ENCODE measurements at places on chromosomes 6 and 20.
A peak's percentile ranks its signal among the peaks of the same experiment; 100 is the strongest.

DNA sequence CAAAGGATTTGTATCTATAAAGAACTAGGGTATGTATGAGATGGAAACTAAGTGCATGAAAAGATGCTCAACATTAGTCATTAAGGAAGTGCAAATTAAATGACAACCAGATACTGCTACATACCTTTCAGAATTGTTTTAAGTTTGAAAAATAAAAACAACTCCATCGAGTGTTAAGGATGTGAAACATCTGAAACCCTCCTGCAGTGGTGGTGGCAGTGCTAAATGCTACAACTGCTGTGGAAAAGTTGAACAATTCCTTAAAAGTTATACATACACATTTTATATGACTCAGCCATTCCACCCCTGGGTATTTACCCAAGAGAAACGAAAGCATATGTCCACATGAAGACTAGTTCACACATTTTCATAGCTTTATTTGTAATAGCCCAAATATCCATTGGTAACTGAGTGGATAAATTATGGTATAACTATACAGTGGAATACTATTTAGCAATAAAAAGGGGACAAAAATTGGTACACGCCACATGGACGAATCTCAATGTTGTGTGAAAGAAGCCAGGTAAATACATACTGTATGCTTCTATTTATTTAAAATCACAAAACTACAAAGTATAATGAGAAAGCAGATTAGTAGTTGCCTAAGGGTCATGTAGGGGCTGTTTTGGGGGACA lies 10.6 kb downstream of the ARMH2 start:
- DNase-seq = no peak

DNA sequence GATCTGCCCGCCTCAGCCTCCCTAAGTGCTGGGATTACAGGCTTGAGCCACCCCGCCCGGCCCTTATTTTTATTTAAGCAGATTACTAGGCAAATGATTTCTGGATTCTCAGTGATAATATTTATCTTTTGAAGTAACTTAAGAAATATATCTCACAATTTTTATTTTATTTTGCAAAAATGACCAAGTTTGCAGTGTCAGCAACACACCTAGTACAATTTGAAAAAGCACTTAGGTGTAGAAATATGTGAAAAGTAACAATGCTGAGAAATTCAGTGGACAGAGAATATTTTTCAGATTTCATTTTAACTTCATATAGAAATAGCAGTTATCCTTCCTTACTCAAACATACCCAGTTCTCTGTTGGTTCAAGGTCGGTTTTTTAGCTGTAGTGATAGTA lies 78.9 kb upstream of the XRN2 start:
- no peak for DNase-seq

- no peak for DNase-seq
Measured at GRCh38 chr6:19312241-19312978, 524.8 kb upstream of the ID4 start.

- DNase-seq = no peak
Measured at GRCh38 chr6:1311400-1312202, at the start of gene FOXQ1. TSS of gene FOXQ1 (plus strand) at chr6:1312098. CDS start at chr6:1312705, 607 bp downstream.

DNA sequence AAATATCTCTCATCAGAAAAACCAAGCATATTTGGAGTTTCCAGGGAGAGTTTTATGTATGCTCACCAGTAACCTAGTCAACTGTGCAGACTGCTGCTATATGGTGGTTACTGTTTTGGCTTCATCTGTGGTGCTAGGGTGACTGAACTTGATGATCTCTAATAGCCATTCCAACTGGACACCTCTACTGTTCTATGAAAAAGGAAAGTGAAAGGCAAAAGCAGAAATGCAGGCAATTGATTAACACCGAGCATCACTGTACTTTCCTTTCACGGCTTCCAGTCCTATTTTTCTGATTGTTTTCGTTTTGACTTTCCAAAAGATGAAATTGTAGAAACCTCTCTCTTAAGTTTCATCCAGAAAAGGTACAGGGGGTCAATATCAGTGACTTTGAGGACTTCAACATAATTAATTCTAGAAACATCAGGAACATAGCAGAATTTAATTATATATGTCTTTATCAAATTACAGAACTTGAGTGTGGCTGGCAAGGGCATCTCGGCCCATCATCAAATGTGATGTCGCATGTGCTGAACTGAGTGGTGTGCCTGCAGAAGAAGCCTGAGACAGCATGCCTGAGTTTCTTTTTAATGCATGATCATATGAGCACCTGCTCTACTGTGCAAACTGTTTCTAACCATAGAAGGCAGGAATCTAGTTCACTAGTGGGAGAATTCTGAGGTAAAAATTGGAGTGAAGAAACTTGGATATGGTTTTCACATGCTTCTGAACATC lies 464.3 kb upstream of the FLRT3 start:
- DNase-seq = no peak

- DNase-seq = no peak
Measured at GRCh38 chr20:48818031-48818370, 9.8 kb downstream of the PREX1 start.

DNA sequence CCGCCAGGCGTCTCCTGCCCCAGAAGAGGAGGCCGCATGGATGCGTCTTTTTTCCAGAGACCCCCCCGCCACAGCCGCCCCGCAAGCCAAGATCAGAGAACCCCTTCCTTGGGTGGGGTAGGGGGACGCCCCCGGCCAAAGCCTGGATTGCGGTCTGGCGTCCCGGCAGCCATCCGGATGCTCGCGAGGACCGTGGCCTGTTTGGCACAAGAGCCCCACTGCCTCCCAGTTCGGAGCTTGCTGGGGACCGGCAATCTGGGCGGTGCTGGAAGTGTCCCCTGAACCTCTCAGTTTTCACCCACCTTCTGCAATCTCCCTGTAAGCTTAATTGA lies 924 bp downstream of the FAM162B start:
- DNase-seq = no peak

- DNase-seq = peak; percentile 93
Measured at GRCh38 chr20:59153355-59153681, 10.3 kb upstream of the ZNF831 start.

GRCh38 chr6:20448828-20449227 lies 47.1 kb downstream of the E2F3 start:
- DNase-seq = no peak

- no peak for DNase-seq
Measured at GRCh38 chr6:154002894-154003293, 36.1 kb upstream of the OPRM1 start.

DNA sequence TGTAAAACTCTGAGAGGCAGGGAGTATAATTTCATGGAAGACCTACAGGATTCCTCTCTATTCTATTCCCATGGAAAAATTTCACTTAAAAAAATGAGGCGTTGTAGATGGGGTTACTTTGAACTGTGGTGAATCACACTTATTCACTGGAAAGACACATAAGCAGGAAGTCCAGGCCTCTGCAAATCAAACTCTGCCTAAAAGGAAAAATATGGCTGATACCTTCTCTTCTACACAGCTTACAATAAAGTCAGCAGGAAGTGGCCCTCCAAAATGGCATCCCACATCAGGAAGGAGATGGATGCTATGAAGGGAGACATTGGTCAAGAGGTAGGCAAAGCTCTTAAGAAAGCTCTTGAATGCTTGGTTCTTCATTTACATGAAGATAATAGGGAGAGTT lies 115.9 kb downstream of the FYN start:
- no peak for DNase-seq

DNA sequence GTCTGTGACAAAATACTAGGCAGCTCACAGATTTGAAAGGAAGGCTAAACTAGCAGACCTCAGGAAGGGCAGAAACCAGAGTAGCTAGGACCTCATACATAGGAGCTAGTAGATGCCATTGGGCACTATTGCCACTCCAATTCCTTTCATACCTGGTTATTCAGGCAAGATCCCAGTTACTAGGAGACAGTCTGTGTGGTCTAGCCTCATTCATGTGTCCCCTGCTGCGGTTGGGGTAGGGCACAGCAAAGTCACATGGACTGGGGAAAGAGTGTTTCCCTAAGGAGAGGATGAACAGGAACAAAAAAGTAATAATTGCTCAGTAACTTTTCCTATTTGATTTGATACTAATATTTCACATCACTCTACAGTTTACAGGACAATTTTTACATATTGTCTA lies 204.6 kb upstream of the HEY2 start:
- DNase-seq = no peak

DNA sequence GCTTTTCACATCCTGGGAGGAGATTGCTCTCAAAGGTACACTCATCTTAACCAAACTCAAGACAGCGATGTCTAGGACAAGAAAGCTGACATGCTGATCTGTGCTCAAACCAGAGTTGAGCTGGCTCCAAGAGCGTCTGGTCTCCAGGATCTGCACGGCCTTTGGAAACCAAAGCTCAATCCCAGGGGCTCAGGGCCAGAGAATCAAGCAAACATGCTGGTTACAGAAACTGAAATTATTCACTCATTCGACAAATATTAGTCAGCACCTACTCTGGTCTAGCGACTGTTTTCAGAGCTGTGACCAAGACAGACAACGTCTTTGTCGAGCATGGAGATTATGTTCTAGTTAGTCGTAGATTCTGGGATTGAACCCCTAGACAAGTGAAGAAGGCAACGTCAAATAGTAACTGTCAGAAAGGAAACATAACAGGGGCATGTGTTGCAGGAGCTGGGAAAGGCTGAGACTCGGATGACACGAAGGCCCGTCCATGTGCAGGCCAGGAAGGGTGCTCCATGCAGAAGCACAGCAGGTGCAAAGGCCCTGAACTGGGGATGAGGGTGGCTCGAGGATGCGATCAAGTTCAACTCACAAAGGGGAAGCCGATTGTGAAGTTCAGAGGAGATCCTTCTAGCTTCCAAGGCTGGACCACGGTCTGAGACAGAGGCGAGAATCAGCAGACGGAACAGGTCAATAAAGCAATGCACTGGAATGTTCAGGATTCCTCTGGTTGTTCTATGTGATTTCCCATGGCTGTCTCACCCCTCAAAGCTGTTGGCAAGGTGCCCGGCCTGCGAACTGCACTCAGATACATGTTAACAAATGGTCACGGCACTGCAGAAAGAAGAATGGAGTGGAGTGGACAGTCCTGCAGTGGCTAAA lies 12.5 kb upstream of the PCK1 start:
- DNase-seq = no peak

DNA sequence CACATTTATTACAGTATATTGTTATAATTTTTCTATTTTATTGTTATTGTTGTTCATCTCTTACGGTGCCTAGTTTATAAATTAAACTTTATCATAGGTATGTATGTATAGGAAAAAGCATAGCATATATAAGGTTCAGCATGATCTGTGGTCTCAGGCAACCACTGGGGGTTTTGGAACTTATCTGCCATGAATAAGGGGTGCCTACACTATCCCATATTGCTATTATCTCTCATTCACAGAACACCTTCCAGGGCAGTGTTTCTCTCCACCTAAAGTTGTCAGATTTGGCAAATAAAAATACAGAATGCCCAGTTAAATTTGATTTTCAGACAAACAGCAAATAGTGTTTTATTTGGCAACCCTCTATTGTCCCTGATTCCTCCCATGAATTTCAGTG lies 35.5 kb upstream of the FAM184A start:
- DNase-seq = no peak

DNA sequence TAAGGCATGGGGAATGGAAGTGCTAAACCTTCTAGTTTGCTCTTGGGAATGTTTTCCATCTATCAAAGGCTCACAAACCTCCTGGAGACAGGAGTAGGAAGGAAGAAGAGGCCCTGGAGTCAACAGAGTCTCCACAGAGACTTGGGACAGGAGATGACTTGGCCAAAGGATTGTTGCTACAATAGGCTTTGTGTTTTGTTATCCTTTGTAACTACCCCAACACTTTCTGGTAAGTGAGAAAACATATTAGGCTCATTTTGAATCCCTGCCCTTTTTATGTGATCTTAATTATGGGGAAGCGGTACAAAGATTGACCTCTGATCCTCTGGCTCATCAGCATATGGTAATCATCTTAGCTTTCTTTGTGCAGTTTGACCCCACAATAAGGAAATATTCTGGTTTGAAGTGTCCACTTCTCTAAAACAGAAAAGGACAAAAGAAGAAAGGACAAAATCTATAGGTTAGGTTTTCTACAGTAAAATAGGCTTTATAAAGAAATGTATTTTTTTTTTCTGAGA lies 24.1 kb upstream of the GTF3C6 start:
- no peak for DNase-seq

- peak; percentile 73 for DNase-seq
Measured at GRCh38 chr6:132830334-132830751, 16.0 kb downstream of the RPS12 start.

DNA sequence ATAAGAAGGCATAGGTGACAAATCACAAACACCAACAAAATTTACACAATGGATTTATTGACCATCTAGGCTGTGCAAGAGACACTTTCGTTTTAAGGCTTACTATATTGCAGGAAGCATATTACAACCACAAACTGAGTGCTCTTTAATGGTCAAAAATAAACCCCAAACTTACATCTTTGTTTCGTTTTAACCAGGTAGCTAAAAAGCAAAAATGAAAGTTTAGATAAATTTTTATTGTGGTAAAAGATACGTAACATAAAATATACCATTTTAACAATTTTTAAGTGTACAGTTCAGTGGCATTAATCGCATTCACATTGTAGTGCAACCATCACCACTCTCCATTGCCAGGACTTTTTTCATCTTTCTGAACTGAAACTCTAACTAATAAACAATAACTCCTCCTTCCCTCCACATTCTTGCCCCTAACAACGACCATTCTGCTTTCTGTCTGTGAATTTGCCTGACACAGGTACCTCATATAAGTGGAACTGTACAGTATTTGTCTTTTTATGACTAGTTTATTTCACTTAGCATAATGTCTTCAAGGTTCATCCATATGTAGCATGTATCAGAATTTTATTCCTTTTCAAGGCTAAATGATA lies 32.3 kb upstream of the DUSP22 start:
- DNase-seq = no peak

DNA sequence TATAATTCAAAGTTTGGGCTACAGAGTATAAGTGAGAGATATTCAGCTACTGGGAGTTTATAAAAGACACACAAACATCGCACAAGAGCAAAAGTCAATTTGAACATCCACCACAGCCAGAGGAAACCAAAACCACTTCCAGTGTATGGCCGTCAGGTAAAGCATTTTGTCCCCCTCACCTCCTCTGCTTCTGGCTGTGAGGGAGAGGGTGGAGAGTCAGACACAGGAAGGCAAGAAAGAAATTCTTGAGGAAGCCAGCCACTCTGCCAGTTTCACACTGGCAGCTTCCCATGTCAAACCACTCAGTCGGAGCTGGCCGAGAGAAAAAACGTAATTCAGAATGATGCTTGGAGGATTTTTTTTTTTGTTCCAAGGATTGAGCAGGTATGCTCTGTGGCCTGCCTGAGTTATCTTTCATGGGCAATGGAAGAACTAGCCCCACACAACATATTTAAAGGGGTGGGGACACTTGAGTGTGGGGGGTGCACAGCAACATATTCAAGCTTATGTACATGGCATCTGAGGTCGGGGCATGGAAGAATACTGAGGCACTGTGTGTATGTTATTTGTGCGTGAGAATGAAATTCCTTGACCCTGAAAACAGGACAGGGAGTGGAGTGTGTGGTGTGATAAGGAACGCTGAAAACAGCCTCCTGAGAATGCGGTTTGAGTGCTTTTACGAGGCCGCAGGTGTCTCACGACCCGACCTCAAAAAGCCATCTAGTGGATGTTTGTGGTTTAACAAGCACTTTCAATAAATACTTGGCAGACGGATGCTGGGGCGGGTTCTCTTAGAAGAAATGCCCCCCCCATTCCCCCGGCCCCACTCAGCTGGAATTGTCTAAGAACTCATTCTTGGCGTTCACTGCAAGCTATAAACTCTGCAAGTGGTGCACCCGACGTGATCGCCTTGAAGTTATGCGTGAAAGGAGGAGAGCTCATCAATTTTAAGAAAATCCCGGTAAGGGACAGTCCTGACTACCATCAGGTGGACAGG lies 27.5 kb upstream of the ZBTB22 start:
- peak; percentile 68 for DNase-seq

- DNase-seq = no peak
Measured at GRCh38 chr6:144351379-144352127, 66.4 kb downstream of the UTRN start.

GRCh38 chr6:29567991-29568390 lies 8.5 kb upstream of the UBD start:
- no peak for DNase-seq

Data from Ammon's horn (tissue), 1 donor.